ENCODE measurements at places on chromosomes 12 and 14.
A peak's percentile ranks its signal among the peaks of the same experiment; 100 is the strongest.

GRCh38 chr12:3421191-3421978 is 69.6 kb upstream of the PRMT8 start:
- no peak for DNase-seq

DNA sequence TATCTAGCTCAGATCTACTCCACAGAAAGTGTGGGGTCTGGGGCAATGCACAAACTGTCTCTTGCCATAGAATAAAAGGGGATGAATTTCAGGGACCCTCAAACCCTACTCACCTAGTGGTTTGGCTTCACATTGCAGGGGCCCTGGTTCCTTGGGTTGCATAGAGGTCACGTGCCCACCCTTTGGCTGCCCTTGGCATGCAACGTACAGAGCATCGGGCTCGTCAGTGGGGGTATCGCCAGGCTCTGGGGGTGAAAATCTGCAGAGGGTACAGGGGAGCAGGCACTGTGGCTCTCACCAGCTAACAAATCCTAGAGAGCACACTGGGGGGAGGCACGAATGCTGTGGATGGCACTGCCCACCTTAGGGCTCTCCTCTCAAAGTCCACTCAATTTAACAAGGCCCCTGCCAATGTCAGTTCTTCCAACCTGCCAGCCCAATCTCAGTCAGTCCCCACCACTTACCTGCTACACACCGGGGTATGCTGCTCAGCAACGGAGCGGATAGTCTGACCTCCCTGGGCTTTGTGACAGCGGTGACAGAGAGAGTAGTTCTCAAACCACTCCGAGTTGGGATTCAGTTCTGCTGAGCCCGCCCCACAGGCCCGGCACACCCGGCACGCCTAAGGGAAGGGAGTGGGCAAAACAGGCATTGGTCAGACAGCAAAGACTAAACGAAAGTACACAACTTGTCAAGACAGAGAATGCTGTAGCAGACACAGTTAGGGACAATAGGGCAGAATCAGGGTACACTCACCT is 8.0 kb downstream of the KMT2D start:
- no peak for DNase-seq

DNA sequence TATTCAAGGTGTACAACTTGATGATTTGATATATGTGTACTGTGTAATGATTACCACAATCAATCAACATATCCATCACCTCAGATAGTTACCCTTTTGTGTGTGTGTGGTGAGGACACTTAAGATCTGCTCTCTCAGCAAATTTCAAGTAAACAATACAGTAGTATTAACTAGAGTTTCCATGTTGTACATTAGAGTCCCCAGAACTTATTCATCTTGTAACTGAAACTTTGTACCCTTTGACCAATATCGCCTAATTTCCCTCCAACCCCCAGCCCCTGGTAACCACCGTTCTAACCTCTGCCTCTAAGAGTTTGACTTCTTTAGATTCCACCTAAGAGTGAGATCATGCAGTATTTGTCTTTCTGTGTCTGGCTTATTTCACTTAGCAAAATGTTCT is 12.1 kb downstream of the ADCK1 start:
- DNase-seq, result no peak

DNA sequence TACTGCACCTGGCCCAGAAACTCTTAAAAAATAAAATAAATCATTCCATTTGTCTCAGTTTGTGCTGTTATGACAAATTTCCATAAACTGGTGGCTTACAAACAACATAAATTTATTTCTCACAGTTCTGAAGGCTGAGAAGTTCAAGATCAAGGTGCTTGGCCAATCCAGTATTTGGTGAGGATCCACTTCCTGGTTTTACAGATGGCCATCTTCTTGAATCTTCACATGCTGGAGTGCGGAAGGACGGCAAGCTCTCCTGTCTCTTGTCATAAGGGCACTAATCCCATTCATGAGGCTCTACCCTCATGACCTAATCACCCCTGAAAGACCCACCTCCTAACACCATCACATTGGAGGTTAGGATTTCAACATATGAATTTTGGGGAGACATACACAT is 29.9 kb upstream of the MYBPC1 start:
- DNase-seq, result no peak

GRCh38 chr12:12456637-12457036 is 99.8 kb downstream of the BORCS5 start:
- no peak for DNase-seq

- DNase-seq, result peak; percentile 37
These were observed 1176.7 kb upstream of the SEL1L start for GRCh38 chr14:82710267-82710841.

- no peak for DNase-seq
These were observed 313.4 kb downstream of the AEBP2 start for GRCh38 chr12:19752712-19753111.

- no peak for DNase-seq
These were observed 1044.3 kb downstream of the FLRT2 start for GRCh38 chr14:86574051-86574777.

DNA sequence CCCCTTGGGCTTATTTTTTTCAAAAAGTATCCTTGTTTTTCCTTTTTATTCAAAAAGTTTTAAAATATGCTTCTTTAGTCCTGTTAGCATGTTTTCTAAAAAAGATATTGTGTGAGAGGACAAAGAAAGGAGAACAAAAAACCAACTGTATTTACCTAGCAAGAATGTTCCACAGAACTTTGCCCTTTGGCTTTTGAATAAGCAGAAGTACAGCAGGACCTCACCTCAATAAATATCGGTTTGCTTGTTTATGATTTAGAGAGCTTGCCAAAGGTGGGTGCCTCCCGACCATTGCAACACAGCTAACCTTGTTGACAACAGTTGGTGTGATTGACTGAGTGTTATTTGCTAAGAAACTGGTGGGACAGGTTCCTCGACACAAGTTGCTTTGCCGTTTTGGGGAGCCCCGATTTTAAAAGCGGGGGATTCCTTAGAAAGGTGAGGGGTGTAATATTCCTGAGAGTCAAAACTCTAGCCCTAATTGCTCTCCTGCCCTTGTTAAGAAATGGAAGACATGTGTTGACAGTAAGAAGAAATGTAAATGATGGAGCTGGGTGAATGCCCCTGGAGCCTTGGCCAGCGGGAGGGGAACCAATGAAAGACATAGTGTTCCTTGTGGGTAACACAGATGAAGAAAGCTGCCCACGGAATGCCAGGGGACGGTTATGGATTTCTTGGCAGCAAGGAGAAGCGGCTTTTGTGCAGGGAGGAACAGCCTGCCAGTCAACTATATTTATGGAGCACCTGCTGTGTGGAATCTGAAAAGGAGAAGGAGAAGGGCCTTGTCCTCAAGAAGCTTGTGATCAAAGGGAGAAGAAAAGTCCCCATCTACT is 13.7 kb downstream of the MYBPC1 start:
- DNase-seq, result peak; percentile 10

DNA sequence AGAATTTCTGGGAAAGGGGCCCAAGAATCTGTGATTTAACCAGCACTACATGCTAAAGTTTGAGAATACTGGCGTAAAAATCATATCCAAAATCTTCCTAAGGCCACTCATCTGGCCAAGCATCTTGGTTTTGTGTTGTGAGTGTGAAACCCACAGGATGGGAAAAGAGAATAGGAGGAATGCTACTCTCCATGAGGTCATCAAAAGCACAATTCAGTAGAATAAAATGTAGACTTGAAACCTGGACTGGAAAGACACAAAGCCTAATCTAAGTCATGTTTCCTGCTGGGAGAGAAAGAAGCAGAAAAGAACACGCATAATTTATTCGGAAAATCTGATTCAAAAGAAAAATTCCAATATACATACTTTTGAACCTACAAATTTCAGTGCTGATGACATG is 42.3 kb downstream of the NR1H4 start:
- DNase-seq, result no peak

DNA sequence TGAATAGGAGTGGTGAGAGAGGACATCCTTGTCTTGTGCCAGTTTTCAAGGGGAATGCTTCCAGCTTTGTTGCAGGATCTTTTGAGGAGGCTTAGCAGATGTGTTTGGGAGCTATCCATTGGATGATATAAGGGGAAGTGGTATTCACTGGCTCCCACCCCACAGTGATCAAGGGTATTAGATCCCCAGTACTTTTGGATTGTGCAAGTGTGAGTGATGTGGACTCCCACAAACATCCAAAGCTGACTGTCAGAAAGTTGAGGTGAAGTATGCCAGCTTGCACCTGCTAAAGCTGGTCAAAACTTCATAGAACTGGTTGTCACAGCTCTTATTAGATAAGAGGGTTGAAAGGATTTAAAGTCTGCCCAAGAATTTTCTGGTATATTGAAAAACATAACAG is 110.1 kb upstream of the BTG1 start:
- no peak for DNase-seq

DNA sequence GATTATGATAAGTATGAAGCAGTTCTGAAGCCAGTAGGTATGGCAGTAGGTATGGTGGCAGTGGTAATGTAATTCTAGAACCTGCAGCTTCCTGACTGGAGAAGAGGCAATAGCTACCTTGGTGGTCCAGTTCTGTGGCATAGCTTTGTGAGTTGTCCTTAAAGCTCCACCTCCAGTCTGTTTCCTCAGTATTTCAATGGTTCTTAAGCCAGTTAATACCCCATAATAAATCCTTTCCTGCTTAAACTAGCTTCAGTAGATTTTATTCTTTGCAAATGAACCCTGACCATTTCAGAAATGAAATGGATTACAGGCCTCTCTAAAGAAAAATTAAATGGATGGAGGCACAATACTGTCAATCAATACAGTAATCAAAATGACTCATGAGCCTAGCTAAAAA is 117.8 kb upstream of the KRAS start:
- DNase-seq, result no peak

GRCh38 chr12:47214771-47215170 is 135.0 kb upstream of the AMIGO2 start:
- no peak for DNase-seq

DNA sequence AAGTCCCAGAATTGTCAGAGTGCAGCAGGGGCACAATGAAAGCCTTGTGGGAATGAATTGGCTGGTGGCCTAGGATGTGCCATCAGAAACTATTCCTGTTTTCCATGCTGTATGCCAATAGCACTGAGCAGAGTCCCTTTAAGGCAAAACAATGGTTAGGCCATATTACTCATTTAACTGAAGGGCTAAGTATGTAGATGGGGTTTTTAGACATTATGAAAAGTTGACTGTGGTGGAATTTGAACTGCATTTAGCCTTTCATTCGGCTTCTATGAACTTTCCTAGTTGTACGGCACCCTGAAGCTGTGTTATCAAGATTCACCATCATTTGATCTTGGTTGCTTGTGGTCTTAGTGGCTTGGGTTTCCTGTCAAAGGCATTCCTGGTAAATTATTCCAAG is 24.8 kb downstream of the IL26 start:
- no peak for DNase-seq

DNA sequence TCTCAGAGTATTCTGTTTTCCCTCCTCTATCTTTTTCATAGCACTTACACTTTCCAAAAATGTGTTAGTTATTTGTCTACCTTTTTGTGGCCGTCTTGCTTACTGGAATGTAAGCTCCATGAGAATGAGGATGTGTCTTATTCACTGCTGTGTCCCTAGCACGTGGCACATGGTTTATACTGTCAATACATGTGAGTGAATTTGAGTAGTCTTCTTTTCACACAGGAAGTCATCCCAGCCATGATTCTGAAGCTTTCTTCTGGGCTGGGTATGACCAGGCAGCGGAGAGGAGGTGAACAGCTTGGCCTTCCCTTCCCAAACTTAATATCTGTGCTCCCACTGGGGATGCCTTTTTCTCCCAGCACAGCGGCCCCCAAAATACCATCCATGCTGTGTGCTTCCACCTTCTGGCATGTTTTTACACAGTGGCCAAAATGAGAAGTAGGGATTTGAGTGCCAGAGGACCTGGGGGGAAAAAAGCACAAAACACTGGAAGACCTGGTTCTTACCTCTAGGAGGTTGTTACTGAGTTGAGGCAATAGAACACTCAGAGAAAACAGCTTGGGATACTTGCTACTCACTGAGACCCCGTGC is 10.3 kb downstream of the PLEKHG3 start:
- DNase-seq, result no peak

- no peak for DNase-seq
These were observed 94.5 kb upstream of the MON2 start for GRCh38 chr12:62372134-62372533.

DNA sequence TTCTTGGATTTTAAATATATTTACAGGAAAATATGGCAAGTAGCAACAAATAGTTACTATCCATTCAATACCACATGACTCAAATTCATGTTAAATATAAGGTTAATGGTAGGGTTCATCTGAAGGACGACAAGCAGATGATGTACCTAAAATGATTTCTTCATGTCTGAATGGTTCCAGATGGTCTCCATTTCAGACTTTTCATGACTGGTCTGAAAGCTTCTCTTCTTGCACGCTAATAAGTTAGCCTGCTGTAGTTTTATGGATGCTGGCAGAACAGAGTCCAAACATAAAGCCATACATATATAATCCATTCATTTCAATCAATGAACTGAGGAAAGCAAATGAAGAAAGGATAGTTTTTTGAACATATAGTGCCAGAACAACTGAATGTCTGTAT is 257.0 kb upstream of the MGAT4C start:
- no peak for DNase-seq

DNA sequence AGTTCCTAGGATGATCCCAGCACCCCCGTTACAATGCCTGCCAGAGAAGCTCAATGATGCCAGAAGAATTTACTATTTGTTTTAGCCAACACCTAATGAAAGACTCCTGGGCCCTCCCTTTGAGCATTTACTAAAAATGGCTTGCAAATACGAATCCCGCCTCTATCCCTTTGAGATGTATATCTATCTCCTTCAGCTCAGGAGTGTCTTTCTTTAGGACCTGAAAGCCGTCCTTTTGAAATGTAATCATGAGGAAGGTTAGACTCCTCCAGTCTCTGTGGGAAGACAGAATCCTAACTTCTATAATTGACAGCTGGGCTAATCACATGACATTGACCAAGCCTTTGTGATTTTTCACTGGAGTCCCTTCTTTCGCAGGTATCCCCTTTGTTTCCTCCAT is 19.2 kb upstream of the DYNC1H1 start:
- DNase-seq, result no peak

DNA sequence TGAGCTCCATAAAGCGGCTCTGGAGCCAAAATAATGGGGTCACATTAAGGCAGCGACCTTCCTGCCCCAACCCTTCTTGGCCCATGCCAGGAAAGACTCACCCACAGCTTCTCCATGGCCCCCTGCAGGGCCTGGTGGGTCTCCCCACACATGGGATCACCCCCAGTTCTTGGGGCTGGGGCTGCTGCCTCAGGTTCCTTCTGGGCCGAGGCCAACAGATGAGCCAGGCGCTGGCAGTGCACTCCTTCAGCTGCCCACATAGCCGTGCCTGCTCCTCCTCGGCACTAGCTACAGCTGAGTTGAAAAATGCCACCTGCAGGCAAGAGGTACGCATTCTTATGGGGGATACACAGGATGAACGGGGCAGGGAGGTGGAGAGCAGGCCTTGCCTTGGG is 14.8 kb upstream of the BLTP3B start:
- no peak for DNase-seq

- no peak for DNase-seq
These were observed 256.0 kb downstream of the RPAP3 start for GRCh38 chr12:47449797-47450196.

- DNase-seq, result no peak
These were observed 33.1 kb downstream of the FGD6 start for GRCh38 chr12:95184121-95184520.

Measured in progenitor cell of endocrine pancreas (in vitro differentiated cells).